ENCODE measurements at places on chromosomes 16 and 17. TPM values are rescaled to one million over a fixed set of nuclear protein-coding genes. Genes with fewer than 3 reads are reported as not detected.

The ZPBP2 gene
- total RNA-seq = not detected

The CLEC3A gene
- total RNA-seq = not detected

GRCh38 chr17:74549343-74549742, 3.4 kb upstream of the CD300C start:
- no peak for ATAC-seq

GRCh38 chr16:12826559-12826958, 22.9 kb upstream of the CPPED1 start:
- no peak for ATAC-seq

DNA sequence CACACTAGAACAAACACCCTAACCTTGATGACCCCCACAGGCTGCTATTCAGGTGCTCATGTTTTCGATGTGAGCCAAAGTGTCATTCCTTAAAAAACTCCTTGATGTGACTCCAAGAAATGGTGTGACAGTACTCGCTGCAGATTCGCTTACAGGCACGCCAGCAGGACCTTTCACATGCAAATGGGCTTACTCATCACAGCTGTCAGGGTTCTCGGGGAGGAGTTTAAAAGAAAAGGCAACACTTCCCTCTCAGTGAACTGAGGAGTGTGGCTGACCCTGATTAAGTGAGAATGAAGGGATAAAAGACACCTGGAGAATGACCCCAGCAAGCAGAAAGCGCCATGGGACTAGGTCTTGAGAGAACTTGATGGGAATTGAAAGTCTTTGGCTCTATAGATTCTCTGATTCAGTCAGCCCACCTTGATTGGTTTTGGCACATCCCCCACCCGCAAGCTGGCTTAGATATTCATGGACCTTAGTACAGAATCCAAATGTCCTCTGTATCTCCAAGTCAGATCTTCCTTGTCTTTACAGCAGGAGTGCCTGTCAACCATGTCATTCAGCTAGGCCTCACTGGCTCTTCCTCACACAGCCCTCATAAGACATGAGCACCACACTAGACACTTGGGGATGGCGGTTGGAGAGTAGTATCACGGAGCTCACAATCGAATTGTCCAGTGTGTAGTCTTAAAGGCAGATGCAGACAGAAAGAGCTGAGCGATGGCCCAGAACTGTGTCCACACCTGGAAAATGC, 82.6 kb downstream of the HIC1 start:
- peak; percentile 85 for ATAC-seq

GRCh38 chr16:68377221-68377620, 66.4 kb downstream of the PRMT7 start:
- no peak for ATAC-seq

DNA sequence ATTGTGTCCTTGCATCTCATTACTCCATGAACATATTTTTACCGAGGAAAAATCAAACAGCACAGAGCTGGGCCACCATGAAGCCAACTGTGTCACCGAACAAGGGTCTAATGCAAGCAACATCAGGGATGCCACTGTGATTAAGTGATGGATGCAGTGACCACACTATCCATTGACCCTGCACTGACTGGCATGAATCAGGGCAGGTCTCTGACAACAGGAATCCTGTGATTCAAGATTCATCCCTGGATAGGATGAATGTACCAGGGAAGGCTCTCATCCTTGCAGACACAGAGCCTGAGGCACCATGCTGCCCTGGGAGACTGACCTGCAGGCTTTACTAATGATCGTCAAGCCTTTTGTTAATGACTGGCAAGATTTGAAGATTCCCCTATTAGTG, 41.5 kb upstream of the ZFHX3 start:
- ATAC-seq = no peak

DNA sequence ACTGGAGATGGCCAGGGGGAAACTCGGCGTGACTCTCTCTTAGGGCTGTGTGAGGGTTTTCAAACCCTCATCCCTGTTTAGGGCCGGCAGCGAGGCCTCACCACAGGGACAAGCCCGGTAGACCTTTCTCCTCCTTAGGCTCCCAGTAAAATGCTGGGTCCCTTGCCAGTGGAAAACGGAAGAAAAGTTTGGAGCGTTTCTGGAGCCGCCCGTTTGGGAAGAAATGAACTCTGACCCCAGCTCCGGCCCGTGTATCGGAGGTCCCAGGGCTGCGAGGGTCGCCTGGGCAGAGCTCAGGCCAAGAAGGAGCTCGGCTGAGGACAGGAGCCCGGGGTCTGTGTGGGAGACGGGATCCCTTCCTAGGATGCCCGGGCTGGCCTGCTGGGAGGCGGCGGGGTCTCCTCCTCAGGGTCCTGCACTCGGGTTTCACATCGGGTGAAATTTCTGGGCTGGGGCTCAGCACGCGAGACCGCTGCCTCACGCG, 23.2 kb downstream of the ZNF213 start:
- ATAC-seq = peak; percentile 9

DNA sequence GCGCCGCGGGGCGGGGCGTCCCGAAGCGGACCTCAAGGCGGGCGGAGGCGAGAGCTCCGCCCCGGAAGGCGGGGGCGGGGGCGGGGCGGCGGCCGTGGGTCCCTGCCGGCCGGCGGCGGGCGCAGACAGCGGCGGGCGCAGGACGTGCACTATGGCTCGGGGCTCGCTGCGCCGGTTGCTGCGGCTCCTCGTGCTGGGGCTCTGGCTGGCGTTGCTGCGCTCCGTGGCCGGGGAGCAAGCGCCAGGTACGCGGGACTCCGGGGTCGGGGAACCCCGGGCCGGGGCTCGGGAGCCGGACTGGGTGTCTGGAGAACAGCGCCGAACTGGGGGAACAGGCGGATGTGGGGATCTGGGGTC, at the start of gene TNFRSF12A:
Gene TNFRSF12A (plus strand): TSS at position 122 of the 357 bp plus-strand sequence. CDS start 30 bp downstream, at position 152.
- ATAC-seq = peak; percentile 20

DNA sequence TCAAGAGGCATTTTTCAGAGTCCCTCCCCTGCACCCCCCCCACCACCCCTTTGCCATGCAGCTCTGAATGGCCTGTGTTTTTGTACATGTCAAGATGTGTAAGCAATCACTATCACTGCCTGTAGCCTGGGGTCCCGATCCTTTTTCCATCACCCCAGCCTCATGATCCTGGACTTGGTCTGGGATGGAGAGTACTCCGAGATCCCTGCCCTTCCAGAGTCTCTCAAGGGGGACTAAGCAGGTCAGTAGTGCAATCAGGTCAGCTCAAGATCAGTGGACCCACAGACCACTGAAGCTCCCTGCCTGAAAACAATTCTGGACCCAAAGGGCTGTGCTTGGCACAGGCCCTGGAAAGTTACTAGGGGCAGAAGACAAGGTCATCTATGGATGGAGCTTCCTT, 7.5 kb upstream of the GJD3 start:
- ATAC-seq = no peak

DNA sequence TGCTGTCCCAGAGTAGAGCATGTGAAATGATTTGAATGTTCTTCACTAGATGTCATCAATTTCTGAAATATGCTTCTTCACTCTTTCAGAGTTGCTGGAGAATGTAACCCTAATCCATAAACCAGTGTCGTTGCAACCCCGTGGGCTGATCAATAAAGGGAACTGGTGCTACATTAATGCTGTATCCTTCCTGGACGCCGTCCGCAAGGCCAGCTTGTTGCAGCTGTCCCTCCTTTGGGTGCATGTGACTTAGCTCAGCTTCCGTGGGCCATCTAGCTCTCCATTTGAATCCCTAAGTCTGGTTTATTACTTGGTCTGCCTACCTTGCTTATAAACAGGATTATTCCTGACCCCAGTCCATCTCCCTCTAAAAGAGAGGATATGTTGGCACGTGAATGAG, 58.8 kb downstream of the USP10 start:
- ATAC-seq = no peak

- ATAC-seq = no peak
These were observed 1.1 kb downstream of the DCUN1D3 start for GRCh38 chr16:20899071-20899470.

GRCh38 chr17:49908782-49909714, 59.9 kb upstream of the DLX4 start:
- no peak for ATAC-seq

DNA sequence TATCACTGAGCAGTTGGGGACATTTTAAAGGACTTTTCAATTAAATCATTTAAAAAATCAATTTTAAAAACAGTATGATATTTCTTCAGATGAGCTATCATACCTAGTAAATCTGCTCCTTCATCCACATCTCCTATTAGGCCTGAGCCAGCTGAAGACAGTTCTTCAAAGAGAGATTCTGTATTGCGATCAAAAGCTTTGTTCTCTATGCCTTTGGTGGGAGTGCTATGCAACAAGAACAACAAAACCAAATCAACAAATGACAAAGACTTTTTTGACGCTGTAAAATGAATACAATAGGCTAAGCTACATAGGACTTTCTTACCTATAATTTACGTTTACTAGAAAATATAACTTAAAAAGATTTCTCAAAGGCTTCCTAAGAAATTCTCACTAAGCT, 106.5 kb downstream of the SPAG9 start:
- ATAC-seq = no peak

- no peak for ATAC-seq
These were observed 16.2 kb upstream of the SEZ6 start for GRCh38 chr17:29022074-29022473.

DNA sequence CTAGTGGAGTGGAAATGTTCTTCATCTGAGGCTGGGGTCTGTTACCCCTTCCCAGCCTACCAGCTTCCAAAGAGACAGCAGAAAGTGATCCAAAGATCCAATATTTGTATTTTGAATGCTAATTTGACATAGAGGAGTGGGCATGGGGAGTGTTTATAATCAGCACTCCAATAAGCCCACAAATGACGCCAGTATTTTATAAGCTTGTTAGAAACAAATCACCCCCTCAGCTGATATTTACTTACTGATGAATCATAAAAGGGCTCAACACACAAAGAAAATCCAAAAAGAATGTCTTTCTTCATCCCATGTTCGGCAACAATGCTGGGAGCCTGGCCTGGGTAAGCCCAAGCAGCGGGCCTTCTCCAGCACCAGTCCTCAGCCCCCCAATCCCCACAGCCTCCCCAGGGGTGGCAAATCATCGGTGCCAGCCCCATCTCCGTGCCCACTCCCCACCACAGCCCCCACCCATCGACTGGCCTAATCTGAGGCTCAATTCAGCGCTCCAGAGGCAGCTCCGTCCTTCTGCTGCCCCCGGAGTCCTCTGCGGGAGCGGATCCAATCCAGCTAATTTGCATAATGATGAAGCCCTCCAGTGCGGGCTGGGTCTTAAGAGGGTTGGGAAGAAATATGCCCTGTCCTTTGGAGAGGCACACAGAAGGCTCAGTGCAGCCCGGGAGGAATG, 169.5 kb downstream of the C16orf78 start:
- no peak for ATAC-seq

DNA sequence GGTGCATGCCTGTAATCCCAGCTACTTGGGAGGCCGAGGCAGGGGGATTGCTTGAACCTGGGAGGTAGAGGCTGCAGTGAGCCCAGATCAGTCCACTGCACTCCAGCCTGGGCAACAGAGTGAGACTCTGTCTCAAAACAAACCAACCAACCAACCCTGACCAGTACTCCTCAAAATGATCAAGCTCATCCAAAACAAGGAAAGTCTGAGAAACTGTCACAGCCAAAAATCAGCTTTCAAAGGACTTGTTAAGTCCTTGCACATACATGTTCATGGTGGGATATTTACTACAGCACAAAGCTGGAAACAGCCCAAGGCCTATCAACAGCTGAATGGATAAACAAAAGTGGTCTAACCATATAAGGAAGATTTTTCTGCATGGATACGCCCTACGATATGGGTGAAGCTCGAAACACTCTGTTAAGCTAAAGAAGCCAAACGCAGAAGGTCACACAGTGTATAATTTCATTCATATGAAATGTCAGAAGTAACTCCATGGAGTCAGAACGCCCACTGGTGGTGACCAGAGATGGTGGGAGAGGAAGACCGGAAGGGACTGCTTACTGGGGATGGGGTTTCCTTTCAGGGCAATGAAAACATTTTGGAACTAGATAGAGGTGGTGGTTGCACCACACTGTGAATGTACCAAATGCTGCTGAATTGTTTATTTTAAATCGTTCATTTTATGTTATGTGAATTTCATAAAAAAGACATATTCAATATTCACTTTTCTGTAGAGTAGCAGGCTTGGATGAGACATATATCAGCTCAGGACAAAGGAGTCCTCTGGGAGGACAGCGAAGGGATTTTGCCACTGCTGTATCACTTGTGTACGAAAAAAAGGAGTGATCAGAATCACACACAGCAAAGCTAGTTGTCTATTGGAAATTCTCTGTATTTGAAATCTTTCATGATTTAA, 17.7 kb downstream of the CCL17 start:
- ATAC-seq = peak; percentile 37

DNA sequence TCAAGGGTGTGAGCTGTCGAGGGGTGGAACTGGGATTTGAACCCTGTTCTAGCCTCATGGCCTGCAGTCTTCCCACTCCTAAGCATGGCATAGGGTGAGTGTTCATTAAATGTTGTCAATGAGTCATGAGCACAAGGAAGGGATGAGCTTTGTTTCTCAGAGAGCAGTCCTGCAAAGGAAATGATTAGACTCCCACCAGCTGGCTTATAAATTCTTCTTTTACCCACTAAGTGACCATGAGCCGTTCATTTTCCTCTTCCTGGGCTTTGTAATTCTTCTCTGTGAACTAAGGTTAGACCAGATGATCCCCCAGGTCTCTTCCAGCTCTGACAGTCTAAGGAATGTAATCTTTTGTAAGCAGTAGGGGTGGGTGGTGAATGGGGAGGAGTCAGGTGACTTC, 47.9 kb upstream of the HNF1B start:
- no peak for ATAC-seq

DNA sequence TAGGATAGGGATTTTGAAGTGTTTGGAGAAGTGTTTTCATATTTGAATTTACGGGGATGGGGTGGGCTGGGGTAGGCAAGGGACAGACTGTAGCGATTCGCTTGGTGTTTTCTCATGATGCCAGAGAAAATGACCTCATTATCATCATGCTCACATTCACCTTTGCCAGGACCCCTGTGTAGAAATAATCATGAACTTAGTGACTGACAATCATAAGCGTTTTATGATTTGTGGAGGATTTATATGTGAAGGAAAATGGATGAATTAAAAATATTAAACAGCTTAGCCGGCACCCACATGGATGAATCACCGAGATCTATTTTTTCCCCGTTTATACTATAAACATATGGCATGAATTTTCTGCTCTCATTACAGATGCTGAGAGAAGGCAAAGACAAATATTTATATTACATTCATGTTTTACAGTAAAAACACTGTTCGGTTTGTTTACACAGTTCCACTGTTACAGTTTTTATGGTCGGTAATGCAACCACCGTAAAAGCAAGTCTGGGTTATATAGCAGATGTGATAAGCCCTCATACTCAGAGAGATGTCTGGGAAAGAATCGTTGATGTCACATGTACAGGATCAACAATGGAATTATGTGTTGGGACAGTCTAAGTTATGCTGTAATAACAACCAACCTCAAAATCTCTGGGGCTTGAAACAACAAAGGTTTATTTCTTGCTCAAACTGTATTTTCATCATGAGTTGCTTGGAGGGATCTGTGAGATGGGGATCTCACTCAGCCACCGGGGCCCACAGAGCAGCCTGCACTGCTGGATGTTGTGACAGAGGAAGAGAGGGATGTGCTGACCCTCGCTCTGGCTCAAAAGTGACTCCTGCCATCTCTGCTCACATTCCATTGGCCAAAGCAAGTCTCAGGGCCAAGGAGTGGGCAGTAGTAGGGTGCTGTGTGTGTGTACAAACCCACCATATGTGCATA, 85.1 kb downstream of the WWOX start:
- no peak for ATAC-seq

Data from esophagus mucosa (tissue), 1 donor.